ACHN (cell line): ENCODE measurements at places on chromosomes 7 and 10.

GRCh38 chr10:89242840-89243568 is 8.6 kb downstream of the LIPA start:
- DNase-seq = no peak

DNA sequence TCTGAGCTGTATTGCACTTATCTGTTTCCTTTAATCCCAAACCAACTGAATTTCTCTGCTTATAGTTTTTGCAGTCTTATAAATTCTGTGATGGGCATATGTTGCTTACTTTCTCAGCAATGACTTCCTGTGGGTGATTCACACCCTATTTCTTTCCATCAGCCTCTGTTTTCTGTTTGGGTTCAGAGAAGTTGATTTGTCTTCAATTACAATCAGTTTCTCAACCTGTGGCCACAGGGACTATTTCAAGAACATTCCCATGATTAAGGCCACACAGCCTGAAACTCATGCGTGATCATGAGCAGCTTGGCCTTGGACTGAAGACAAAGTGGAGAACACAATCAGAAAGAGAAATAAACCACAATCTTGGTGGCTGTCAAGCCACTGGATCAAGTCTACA is 1174.6 kb upstream of the C7orf33 start:
- no peak for DNase-seq

- no peak for DNase-seq
Observed at GRCh38 chr7:146176860-146177259, 60.3 kb downstream of the CNTNAP2 start.

- no peak for DNase-seq
Observed at GRCh38 chr7:45982907-45983719, 62.0 kb upstream of the IGFBP3 start.

- no peak for DNase-seq
Observed at GRCh38 chr10:119896937-119897770, 4.6 kb downstream of the SEC23IP start.

DNA sequence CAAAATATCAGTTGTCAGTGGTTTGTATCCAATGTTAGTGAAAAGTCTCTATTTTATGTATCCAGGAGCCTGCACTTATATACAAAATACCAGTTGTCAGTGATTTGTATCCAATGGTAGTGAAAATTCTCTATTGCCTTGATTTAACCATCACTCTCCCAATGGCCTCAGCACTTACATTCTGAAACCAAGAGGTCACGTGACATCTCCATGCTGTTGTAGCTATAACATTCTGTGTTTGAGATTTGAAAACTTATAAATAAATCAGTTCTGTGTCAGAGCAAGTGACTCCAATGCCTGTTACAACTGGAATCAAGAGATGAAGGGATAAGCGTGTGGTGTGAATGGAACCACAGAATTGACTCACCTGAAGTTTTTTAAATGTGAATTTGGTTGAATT is 30.6 kb upstream of the GATA3 start:
- DNase-seq = no peak

DNA sequence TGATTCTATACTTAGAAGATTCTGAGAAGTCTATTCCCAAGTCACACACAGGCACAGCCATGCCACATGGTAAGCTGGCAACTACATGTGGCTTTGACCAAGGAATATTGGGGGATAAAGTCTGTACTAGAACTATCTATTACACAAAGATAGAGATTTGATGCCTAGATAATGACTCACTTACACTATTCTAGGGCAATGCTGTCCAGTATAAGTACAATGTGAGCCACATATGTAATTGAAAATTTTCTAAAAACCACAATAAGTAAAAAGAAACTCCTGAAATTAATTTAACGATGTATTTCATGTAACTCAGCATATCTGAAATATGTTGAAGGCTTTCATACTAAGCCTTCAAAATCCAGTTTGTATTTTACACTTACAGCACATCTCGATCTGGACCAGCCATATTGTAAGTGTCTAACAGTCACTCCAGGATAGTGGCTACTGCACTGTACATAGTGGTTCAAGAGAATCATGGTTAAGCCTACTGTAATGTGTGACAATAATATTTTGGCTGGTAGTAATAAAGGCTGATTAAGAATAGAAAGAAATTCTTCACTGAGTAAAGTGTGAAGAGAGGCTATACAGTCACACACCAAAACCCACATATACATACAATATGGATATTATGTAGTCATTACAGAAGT is 62.8 kb downstream of the RTKN2 start:
- DNase-seq = no peak

DNA sequence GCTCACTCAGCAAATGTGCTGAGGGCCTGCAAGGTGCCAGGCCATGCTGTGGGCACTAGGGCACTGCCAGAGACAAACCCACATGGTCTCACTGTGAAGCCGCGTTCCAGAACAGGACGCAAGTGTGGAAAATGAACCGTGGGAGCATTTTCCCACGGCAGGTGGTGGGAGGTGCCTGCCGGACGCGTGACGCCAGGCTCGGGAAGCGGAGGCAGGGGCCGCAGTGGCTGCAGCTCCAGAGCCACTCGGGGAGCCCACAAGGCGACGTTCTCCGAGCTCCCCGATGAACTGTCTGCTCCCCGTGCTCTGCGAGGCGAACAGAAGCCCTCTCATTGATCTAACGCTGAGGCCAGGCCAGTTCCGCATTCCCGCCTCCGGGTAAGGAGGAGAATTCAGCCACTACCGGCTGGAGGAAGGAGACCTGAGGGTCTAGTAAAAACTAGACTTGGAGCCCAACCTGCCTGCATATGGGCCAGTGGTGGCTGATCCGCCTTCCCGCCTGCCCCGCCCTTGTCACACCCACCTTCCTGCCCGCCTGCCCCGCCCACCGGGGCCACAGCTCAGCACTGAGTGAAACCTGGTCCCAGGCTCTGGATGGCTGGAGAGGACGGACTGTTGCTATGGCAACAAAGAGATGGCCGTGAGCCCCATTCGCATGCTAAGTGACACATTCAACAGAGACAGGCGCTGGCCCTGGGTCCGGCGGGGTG is 13.1 kb downstream of the ADGRA1 start:
- DNase-seq = no peak

DNA sequence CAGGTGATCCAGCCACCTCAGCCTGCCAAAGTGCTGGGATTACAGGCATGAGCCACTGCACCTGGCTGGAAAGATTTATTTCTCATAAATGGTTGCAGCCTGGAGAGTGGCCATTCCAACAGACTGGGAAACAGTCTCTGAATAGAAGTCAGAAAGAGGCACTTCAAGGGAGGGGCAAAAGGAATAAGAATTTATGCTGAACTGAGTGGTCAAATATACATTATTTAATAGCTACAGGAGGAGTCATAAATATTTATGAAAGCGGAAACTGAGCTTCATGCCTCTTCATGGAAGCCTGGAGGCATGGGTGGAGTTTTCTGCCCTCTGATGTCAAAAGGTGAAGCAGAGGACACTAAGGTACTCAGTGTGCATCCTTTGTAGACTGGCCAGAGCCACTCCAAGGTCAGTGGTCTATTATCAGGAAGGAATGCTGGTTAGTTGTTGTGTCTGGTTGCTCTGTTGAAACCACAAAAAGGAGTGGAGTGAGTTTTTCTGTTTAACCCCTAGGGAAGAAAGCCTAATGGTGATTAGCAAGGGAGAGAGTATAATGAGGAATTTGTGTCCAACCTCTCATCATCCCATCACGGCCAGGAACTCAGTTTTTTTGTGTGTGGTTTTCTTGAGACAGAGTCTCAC is 9.3 kb upstream of the NRBF2 start:
- DNase-seq = no peak
